Activated CD8-positive, alpha-beta memory T cell treated with anti-CD3 and anti-CD28 coated beads, Interleukin-2, amount 10 ng/mL, durations not matched to agents 7 days and 5 days (primary cell): ENCODE measurements at places on chromosomes 4 and X. TPM values are rescaled to one million over a fixed set of nuclear protein-coding genes. Genes with fewer than 3 reads are reported as not detected.

GRCh38 chr4:181698221-181698620, 545.0 kb upstream of the TENM3 start:
- no peak for DNase-seq

GRCh38 chr4:141467225-141467624, 169.2 kb upstream of the IL15 start:
- DNase-seq = no peak

DNA sequence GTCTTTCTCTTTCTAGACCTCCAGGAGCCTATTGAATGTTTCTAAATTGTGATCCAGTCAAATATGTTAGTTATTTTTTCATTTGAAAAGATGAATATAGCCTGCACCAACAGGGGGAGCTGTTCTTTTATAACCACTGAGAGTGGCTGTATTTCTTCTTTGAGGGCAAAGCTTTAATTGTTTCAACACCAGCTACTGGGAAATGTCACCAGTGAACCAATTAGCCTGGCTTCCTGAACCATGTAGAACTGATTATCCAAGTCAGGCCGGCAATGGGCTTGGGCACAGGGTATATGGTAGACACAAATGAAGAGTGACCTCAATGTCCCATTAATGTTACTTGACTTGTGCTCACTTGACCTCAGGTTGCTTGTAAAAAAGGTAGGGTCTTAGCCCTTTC, 4.8 kb upstream of the DAPP1 start:
- peak; percentile 64 for DNase-seq

GRCh38 chrX:11446949-11447348, 153.7 kb downstream of the AMELX start:
- no peak for DNase-seq

The REELD1 gene
- 0.45 TPM for total RNA-seq

GRCh38 chrX:118574666-118575065, 79.1 kb downstream of the DOCK11 start:
- no peak for DNase-seq

The FAM184B gene
- total RNA-seq = 0.02 TPM

DNA sequence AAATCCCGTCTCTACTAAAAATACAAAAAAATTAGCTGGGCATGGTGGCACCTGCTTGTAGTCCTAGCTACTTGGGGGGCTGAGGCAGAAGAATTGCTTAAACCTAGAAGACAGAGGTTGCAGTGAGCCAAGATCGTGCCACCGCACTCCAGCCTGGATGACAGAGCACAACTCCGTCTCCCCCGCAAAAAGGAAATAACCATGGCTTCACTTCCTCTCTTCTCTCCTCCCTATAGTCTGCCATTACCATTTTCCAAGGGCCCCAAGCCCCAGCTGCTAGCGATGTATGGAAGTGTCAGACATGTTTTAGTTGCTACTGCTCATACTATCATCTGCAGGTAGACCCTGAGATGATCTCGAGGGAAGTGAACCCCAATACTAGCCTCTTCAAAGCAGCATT, 177.3 kb upstream of the FAM9B start:
- no peak for DNase-seq

DNA sequence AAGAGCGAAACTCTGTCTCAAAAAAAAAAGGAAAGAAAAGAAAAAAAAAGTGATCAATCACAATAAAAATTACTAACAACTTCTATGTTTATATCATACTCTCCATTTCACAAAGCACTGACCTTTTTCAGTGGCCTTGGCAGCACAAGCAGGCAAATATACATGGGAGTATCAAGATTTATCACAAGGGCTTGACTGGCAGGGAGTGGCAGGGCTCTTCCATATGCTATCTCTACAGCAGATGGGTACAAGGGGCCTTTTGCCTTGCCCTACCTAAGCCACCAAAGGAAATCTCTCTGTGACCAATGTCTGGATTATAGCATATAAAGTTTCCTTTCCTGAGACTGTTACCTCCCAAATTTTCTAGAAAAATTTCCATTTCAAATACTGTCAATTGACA, 24.4 kb downstream of the TSPAN5 start:
- DNase-seq = no peak
